Progenitor cell of endocrine pancreas (in vitro differentiated cells): ENCODE measurements at places on chromosomes 4 and X. TPM values are rescaled to one million over a fixed set of nuclear protein-coding genes. Genes with fewer than 3 reads are reported as not detected.

Gene SSX1
- not detected in 2 replicates for total RNA-seq

- no peak for DNase-seq
These were observed 323.8 kb downstream of the DCTD start for GRCh38 chr4:182593402-182593801.

- DNase-seq: no peak
These were observed 113.1 kb downstream of the ENPP6 start for GRCh38 chr4:184104419-184105101.

DNA sequence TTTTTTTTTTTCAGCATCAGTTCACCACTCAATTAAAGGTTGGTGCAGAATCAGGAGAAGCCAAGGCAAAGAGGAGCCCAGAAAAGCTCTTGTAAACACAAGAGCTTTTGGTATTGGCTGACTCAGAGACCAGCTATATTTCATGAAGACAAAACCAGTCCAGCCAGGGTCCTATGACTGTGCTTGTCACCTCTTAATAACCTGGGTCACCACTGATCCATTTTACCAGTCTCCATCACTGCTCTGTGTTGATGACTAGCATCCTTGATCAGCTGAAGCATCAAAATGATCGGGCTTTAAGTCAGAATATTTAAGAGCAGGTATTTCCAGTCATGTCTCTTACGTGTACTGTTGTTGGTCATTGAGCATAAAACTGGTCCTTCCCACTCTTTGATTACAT is 237.9 kb downstream of the PACRGL start:
- no peak for DNase-seq

DNA sequence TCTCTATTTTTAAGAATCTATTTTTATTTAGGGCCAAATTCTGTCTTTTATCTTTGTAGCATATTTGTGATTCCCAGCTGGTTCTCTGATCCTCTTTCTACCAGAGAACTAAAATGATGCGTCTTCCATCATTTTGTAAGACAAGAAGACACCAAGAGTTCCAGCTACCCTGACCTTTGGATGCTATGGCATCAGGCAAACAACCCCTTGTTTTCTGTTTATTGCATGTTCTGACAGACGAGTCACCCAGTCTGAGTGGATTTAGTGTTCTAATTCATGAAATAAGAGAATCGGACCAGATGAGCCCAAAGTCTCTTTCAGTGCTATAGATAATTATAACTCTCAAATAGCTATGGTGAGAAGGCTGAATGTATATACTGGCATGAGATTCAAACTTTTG is 69.7 kb downstream of the ZFYVE28 start:
- DNase-seq: no peak

DNA sequence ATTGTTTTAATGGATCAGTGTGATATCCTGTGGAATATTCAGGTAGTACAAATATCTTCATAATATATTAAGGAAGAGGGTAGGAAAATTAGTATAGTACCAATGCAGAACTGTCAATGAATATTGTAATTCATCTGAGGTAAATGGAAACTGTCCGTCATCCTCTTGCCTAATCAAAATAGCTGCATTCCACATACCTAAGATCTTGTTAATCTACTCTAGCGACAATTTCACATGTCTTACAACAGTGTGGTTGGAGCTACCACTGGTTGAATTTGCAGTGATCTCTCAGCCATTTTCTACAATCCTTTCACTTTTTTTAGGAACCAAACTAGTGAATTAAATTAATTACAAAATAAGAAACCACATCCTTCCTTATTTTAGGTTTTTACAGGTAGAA is 117.5 kb downstream of the PCDH18 start:
- DNase-seq: no peak

Gene CASP3
- total RNA-seq: 29.6 and 33.9 TPM in 2 replicates

DNA sequence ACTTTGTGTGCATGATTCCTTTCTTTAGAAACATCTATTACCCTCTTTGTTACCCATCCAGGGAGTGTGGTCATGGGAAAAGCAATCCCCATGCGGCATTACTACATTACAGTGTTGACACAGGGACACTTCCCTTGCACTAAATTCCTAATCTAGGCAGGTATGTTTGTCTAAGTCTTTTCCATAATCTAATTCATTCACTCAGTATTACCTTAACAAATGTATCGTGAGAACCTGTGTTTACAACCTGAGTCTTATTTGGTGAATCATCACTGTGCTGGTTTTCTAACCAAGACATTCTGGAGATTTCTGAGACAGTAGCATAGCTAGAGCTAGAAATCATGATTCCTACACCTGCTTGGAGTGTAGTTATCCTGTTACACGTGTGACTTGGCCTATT is 326.8 kb downstream of the BMPR1B start:
- no peak for DNase-seq

Gene ZAR1
- total RNA-seq: 0.27 TPM in 1 of 2 replicates, not detected in the other

GRCh38 chrX:118347131-118347530 is 1.2 kb downstream of the WDR44 start:
- DNase-seq: no peak
